ENCODE measurements at places on chromosomes 3 and 15. TPM values are rescaled to one million over a fixed set of nuclear protein-coding genes. Genes with fewer than 3 reads are reported as not detected.

GRCh38 chr15:69388260-69388705 lies 25.9 kb upstream of the KIF23 start:
- H3K27ac ChIP-seq, result no peak overlapping the region
- H3K27me3 ChIP-seq, result no peaks in the 10 kb centered on the region

GRCh38 chr15:65306551-65306950 lies 2.1 kb downstream of the RNU5B-1 start:
- H3K27me3 ChIP-seq, result no peaks in the 10 kb centered on the region
- H3K36me3 ChIP-seq, result peaks cover 27% of the 10 kb centered on the region
- DNase-seq, result no peak
- H3K4me3 ChIP-seq, result peak overlapping the region; percentile 33
- no peak overlapping the region for H3K27ac ChIP-seq

DNA sequence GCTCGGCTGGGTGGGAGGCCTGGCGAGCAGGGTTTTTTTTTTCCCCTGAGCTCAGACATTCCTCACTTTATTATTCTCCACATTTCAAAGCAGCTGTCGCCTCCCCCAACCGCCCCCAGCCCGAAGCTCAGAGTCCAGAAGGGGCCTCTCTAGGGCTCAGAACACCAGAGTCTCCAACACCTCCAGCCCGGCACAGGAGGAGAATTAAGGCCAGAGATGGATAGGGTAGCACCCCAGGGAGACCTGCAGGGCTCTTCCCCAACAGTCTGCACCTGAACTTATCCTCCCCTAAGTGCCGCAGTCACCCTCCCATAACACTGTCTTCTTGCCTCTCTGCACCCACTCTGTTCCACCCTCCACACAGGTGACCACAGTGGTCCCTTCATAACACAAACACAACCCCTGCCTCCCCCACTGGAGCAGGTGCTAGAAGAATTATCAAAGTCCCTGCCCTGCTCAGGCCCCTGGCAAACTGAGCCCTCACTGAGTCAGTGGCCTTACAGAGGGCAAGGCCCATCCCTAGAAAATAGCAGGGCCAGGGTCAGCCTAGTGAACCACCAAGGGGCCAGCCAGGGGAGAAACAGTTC lies 14.1 kb downstream of the MYL3 start:
- H3K4me1 ChIP-seq, result no peaks in the 10 kb centered on the region
- peaks cover 13% of the 10 kb centered on the region for H3K27me3 ChIP-seq
- H3K36me3 ChIP-seq, result no peaks in the 10 kb centered on the region
- DNase-seq, result no peak

GRCh38 chr3:117479095-117479494 lies 769.5 kb downstream of the TUSC7 start:
- H3K27ac ChIP-seq, result no peak overlapping the region
- H3K36me3 ChIP-seq, result no peaks in the 10 kb centered on the region
- no peak for DNase-seq
- no peak overlapping the region for H3K4me3 ChIP-seq
- no peaks in the 10 kb centered on the region for H3K4me1 ChIP-seq

GRCh38 chr3:126956866-126957650 lies 25.9 kb upstream of the PLXNA1 start:
- no peaks in the 10 kb centered on the region for H3K27me3 ChIP-seq
- H3K27ac ChIP-seq, result no peak overlapping the region
- no peak overlapping the region for H3K4me3 ChIP-seq
- DNase-seq, result no peak

GRCh38 chr3:106068381-106068780 lies 199.6 kb upstream of the CBLB start:
- H3K4me3 ChIP-seq, result no peak overlapping the region
- H3K27ac ChIP-seq, result no peak overlapping the region
- H3K36me3 ChIP-seq, result no peaks in the 10 kb centered on the region
- H3K4me1 ChIP-seq, result no peaks in the 10 kb centered on the region
- H3K27me3 ChIP-seq, result no peaks in the 10 kb centered on the region
- no peak for DNase-seq

DNA sequence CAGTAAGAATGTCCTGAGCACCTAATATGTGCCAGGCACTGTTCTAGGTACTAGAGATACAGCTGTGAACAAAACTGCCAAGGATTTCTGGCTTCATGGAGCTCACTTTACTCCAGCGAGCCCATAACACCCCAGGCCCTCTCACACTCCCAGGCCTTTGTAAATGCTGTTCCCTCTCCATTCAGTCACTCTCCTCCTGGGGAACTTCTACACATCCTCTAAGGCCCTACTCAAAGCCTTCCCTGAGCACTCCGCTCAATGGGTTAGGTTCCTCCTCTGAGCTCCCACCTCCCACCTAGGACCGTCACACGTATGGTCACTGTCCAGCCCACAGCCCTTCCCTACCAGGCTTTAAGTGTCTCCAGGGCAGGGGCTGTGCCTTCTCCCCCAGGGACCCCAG lies 27.2 kb downstream of the SEMA7A start:
- no peak for DNase-seq
- no peaks in the 10 kb centered on the region for H3K27me3 ChIP-seq
- no peak overlapping the region for H3K4me3 ChIP-seq

DNA sequence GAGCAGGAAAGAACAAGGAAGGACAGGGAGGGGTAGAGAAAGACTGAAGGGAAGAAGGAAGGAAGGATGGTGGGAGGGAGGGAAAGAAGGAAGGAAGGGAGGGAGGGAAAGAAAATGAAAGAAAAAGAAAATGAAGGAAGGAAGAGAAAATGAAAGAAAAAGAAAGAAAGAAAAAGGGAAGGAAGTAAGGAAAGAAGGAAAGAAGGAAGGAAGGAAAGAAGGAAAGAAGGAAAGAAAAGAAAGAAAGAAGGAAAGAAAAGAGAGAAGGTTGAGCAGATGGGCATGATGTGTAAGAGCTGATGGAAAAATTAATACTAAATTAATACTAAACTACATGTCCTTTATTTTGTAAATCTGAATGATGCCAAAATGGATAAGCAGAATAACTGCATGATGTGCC lies 418.3 kb upstream of the CDIN1 start:
- H3K4me3 ChIP-seq, result no peak overlapping the region
- H3K27ac ChIP-seq, result no peak overlapping the region
- no peaks in the 10 kb centered on the region for H3K27me3 ChIP-seq
- no peaks in the 10 kb centered on the region for H3K4me1 ChIP-seq

- peaks cover 35% of the 10 kb centered on the region for H3K36me3 ChIP-seq
- DNase-seq, result peak; percentile 62
- H3K27me3 ChIP-seq, result no peaks in the 10 kb centered on the region
- peak overlapping the region; percentile 99 for H3K27ac ChIP-seq
- peaks cover 5% of the 10 kb centered on the region for H3K4me1 ChIP-seq
These were observed 1.7 kb downstream of the RAB11A start for GRCh38 chr15:65870889-65871533.

GRCh38 chr15:82750831-82751180 lies 41.1 kb upstream of the AP3B2 start:
- no peak for DNase-seq
- no peaks in the 10 kb centered on the region for H3K27me3 ChIP-seq
- peak overlapping the region; percentile 95 for H3K4me3 ChIP-seq
- peaks cover 44% of the 10 kb centered on the region for H3K36me3 ChIP-seq
- H3K27ac ChIP-seq, result peak overlapping the region; percentile 92
- peaks cover 24% of the 10 kb centered on the region for H3K4me1 ChIP-seq

- peak; percentile 54 for DNase-seq
- H3K27ac ChIP-seq, result no peak overlapping the region
- H3K27me3 ChIP-seq, result no peaks in the 10 kb centered on the region
These were observed 27.6 kb upstream of the P2RY13 start for GRCh38 chr3:151356794-151357462.

DNA sequence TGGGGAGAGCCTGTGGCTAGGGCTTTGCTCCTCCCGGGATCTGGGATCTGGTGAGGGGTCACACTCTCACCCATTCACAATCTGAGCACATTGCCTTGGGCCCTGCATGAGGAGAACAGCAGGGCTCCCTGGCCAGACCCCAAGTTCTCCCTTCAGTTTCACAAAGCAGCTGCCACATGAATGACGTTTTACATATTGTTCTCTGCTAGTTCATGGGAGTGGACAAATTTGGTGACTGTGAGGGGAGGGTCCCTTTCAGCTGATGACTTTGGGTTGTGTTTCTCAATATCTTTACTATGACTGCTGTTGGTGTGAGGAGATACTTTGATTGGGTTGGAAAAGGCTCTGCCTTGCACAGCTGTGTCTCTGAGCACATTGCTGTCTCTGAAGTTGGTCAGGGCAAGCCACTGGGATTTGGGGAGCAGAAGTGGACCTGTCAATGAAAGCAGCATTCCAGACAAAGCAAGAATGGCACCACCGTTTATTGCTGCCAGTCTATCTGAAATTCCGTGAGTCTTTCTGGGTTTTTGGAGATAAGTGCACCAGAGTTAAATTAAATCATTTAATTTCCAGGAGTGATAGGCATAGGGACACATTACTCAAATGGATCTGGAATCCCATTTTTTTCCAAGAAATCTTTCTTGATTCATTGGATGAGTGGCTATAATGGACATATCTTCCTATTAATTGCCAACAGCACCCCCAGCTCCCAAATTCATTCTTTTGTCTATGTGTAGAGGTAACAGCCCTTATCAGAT lies 10.3 kb downstream of the TIMP4 start:
- H3K36me3 ChIP-seq, result no peaks in the 10 kb centered on the region
- H3K4me3 ChIP-seq, result peak overlapping the region; percentile 25
- DNase-seq, result peak; percentile 71
- H3K27ac ChIP-seq, result peak overlapping the region; percentile 43
- H3K27me3 ChIP-seq, result no peaks in the 10 kb centered on the region

DNA sequence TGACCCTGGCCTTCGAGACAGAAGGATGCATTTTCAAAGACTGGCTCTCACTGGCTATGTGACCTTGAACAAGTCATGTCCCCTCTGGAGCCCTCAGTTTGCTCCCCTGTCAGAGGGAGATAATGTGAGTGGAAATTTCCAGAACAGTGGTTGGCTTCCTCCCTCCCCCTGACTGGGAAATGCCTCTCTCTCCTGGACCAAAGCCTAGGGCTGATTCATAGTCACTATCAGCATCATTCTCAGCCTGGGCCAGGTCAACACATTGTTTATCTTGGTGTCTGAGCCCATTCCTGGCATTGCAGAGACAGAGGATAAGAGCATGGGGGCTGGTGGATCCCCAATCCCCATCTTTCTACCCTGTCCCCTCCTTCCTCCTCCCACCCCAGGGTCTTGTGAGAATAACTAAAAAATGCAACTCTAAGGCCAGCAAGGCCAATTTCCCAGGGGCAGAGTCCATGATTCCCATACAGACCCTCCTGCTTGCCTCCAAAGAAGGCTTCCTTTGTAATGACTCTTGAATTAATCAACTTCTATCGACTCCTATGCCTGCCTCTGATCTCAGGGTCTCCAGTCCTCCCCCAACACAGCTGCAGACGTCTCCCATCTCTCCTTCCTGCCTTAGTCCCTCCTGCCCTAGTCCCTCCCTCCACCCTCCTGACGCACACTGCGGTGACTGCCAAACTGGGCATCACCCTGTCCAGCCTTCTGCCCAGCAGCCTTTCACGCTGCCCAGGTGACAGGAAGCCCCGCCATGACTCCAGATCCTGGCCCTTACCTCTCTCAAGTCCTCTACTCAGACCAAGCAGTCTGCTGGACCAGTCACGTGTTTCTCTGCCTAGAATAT lies 35.4 kb upstream of the CORO2B start:
- H3K36me3 ChIP-seq, result no peaks in the 10 kb centered on the region
- no peak overlapping the region for H3K27ac ChIP-seq
- H3K4me3 ChIP-seq, result no peak overlapping the region
- H3K4me1 ChIP-seq, result peaks cover 13% of the 10 kb centered on the region
- peak; percentile 65 for DNase-seq
- peaks cover 7% of the 10 kb centered on the region for H3K27me3 ChIP-seq

GRCh38 chr15:73799466-73799865 lies 46.3 kb upstream of the INSYN1 start:
- H3K27ac ChIP-seq, result no peak overlapping the region
- H3K36me3 ChIP-seq, result no peaks in the 10 kb centered on the region
- H3K4me1 ChIP-seq, result peaks cover 22% of the 10 kb centered on the region
- no peak overlapping the region for H3K4me3 ChIP-seq
- H3K27me3 ChIP-seq, result no peaks in the 10 kb centered on the region
- DNase-seq, result no peak

DNA sequence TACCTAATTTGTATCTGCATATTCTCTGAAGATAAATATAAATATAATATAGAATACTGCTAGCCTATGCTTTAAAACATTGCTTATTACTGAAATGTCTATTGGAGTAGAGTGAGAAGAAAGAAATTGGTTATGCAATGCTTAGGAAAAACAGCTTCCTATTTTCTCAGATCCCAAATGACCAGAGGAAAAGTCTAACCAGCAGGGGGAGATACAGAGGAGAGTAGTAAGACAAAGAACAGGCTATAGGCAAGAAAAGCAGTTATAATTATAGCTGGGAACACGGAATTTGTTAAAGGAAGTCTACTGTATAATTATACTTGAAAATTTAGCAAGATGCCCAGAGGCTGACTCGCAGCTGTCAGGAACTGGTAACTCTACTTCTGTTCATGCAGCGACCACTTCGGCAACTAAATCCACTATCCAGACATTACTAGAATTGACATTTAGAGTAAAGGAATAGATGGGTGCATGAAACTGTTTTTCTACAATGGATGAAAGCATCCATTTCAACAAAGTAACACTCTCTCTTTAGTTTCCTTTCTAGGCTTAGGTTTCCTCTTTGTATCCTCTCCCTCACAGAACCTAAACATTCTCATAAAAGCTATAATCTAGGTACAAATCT lies 97.2 kb downstream of the TBC1D5 start:
- DNase-seq, result peak; percentile 81
- no peaks in the 10 kb centered on the region for H3K4me1 ChIP-seq
- H3K36me3 ChIP-seq, result no peaks in the 10 kb centered on the region
- H3K4me3 ChIP-seq, result no peak overlapping the region
- no peak overlapping the region for H3K27ac ChIP-seq
- no peaks in the 10 kb centered on the region for H3K27me3 ChIP-seq

GRCh38 chr3:157318639-157319288 lies 117.9 kb upstream of the PTX3 start:
- H3K4me1 ChIP-seq, result peaks cover 7% of the 10 kb centered on the region
- H3K27me3 ChIP-seq, result no peaks in the 10 kb centered on the region
- H3K27ac ChIP-seq, result no peak overlapping the region
- H3K4me3 ChIP-seq, result no peak overlapping the region
- DNase-seq, result no peak

DNA sequence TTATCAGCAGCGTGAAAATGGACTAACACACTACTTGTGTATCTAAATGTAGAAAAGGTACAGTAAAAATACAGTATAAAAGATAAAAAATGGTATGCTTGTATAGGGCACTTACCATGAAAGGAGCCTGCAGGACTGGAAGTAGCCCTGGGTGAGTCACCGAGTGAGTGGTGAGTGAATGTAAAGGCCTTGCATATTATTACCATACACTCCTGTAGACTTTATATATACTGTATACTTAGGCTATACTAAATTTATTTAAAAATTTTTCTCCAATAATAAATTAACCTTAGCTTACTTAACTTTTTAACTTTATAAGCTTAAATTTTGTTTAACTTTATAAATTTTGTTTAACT lies 67.2 kb upstream of the TSPAN3 start:
- DNase-seq, result no peak
- H3K27ac ChIP-seq, result no peak overlapping the region
- H3K4me1 ChIP-seq, result no peaks in the 10 kb centered on the region
- H3K4me3 ChIP-seq, result no peak overlapping the region
- H3K36me3 ChIP-seq, result peaks cover 9% of the 10 kb centered on the region
- H3K27me3 ChIP-seq, result no peaks in the 10 kb centered on the region

GRCh38 chr3:46553154-46553553 lies 12.9 kb downstream of the LRRC2 start:
- no peak overlapping the region for H3K27ac ChIP-seq
- H3K4me1 ChIP-seq, result peaks cover 10% of the 10 kb centered on the region
- no peak for DNase-seq
- H3K27me3 ChIP-seq, result no peaks in the 10 kb centered on the region

Gene LIPH
- 0.07 TPM for total RNA-seq

Gene PP2D1
- not detected for total RNA-seq

Gene NR1I2
- total RNA-seq, result not detected

Gene LEKR1
- total RNA-seq, result 1.3 TPM

Gene HYPK
- total RNA-seq, result 34.5 TPM

Gene RTP1
- total RNA-seq, result not detected

Gene NTRK3
- not detected for total RNA-seq

Gene CP
- total RNA-seq, result not detected
